ENCODE measurements at places on chromosomes 7 and 10.

- no peak for DNase-seq
Observed at GRCh38 chr10:43192884-43193283, 54.6 kb downstream of the CSGALNACT2 start.

DNA sequence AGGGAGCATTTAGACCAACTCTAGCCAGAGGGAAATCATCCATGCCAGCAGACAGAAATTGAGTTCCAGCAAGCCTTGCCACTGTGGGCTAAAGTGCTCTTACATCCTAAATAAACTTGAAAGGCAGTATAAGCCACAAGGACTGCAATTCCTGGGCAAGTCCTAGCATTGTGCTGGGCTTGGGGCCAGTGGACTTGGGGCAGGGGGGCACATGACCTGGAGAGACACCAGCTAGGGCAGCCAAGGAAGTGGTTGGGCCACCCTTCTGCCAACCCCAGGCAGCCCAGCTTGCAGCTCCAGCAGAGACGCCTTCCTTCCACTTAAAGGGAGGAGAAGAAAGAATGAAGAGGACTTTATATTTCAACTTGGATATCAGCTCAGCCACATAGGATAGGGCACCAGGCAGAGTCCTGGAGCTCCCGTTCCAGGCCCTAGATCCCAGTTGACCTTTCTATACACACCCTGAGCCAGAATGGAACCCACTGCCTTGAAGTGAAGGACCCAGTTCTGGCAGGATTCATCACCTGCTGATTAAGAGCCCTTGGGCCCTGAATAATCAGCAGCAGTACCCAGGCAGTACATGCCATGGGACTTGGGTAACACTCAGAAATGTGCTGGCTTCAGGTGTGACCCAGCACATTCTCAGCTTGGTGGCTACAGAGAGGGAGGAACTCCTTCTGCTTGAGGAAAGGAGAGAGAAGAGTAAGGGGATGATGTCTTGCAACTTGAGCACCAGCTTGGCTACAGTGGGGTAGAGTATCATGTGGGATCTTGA is 153.0 kb downstream of the GNAI1 start:
- no peak for DNase-seq

DNA sequence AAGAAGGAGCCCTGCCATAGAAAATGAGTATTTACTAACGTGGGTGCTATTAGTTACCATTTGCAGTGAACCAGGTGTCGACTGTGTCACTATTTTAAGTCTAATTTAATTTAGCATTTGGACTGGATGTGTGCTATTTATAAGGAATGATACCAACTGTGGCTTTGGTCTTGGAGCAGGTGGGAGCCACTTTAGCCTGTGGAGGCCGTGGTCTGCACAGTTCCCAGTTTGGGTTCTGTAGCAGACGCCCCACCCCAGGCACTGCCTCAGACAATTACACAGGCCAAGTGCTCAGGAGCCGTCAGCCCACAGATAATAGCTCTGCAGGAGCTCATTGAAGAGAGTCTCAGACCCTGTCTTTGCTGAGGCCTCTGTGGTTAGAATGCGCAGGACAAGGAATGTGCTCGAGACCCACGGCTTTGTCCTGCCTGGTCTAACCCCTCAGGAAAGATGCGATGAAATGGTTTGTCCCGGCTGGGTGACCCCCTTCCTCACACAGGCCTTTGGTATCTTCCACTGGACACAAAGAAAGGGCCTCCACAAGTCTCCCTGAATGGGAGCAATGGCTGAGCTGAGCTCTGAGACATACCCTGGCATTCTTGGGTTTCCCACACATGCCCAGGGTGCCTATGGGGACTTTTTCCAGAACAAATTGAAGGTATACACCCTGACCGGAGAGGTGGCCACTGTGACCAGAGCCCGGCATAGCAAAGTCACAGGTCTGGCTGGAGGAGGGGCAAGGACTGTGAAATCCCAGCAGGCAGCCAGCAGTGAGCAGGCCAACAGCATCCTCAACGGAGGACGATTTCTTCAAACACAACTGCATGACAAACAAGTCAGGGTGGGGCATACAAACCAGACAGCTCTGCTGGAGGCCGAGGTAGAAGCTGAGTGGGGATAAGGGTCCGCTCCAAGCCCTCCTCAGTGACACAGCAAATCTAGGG is 251.2 kb downstream of the ARHGAP12 start:
- no peak for DNase-seq

DNA sequence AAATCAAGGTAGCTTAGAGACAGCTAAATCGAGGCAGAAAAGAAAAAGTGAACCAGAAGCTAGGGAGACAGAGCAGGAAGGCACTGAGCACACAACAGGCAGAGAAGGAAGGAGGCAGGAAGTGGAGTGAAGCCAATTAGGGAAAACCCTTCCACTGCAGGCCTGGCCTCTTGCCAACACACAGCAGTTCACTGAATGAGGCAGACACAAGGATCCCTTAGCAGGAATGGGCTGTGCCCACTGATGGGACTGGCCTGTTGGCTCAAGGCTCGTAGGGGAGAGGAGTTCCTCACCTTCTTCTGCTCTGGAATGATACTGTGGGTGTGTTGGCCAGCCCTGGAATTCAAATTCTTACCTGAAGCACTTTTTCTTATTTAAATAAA is 220.3 kb upstream of the STK17A start:
- DNase-seq: no peak

DNA sequence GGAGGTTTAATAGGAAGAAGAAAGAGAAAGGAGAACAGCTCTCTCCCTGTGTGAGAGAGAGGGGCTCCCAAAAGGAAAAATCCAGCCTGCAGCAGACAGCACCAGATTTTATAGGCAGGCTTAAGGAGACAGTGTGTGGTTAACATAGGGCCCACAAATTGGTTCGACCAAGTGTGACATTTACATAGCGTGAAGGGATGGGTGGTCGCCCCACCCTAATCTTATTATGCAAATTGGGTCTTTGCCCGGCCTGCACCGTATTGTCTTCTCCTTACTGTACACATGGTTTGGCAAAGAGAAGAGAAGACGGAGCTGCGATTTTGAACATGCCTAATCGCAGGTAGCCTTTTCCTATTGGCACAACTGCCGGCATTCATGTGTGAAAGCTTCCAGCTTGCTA is 756.3 kb downstream of the NXPH1 start:
- DNase-seq: no peak

DNA sequence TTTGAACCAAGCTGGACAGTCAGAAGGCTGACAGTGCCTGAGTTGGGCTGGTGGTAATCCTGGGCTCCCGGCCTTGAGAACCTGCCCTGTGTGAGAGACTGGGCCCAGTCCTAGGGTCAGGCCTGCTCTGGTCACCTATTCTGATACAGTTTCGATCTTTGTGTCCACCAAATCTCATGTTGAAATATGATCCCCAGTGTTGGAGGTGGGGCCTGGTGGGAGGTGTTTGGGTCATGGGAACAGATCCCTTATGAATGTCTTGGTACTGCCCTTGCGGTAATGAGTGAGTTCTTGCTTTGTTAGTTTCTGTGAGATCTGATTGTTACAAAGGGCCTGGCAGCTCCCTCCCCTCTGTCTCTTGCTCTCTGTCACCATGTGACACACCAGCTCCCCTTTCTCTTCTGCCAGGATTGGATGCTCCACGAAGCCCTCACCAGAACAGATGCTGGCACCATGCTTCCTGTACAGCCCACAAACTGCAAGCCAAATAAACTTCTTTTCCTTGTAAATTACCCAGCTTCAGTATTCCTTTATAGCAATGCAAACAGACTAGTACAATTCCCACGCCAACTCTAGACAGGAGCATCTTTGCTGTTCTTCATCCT is 111.8 kb upstream of the ZNF438 start:
- DNase-seq: no peak

DNA sequence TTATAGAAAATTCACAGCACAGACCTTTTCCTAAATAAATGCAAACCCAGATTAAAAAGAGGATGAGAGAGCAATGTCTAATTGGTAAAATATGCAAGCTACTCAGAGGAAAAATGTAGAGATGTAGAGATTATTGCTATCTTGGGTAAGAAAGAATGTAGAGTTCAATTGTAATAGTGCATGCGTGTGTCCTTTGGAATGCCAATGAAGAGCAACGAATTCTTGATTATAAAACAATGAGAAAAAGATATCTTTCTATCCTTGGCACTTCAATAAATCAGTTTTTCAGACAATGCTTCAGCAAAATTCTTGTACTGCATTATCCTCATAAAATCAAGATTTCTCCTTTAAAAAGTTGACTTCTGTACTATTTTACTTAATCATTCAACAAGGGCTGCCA is 50.9 kb downstream of the SEMA3D start:
- no peak for DNase-seq

- DNase-seq: no peak
Observed at GRCh38 chr10:1874533-1874932, 137.2 kb upstream of the ADARB2 start.

GRCh38 chr7:88927-89231 is 103.5 kb upstream of the FAM20C start:
- DNase-seq: no peak

Data from caudate nucleus (tissue), 63 donors.